Activated effector memory CD4-positive, alpha-beta T cell treated with Interleukin-2 at 50 U/mL for 16 hours (primary cell): ENCODE measurements at places on chromosomes 12 and 14.
A peak's percentile ranks its signal among the peaks of the same experiment; 100 is the strongest.

GRCh38 chr14:83342590-83342989 lies 1808.9 kb upstream of the SEL1L start:
- DNase-seq, result peak; percentile 0

DNA sequence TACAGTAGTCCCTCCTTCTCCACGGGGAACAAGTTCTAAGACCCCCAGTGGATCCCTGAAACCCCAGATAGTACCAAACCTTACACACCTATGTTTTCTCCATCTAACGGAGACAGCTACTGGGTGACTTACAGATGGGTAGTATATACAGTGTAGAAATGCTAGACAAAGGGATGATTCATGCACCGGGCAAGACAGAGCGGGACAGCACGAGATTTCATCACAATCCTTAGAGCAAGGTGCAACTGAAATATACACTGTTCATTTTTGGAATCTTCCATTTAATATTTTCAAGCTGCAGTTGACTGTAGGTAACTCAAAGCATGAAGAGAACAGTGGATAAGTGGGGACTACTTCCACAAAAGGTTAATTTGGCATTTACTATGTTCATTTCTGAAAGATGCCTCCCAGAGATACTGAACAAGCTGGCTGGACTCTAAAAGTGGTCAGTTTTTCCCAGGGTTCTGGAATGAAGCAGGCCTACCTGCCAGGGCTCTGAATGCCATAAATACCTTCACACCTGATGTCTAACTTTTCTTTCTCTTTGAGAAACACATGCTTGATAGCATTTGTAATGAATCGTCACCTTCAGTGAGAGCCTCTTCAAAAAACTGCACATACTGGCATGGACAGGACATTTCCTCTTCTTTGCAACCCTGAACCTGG lies 127.7 kb upstream of the FOXN3 start:
- no peak for DNase-seq

- DNase-seq, result no peak
Observed at GRCh38 chr14:35509846-35510245, 24.1 kb upstream of the INSM2 start.

DNA sequence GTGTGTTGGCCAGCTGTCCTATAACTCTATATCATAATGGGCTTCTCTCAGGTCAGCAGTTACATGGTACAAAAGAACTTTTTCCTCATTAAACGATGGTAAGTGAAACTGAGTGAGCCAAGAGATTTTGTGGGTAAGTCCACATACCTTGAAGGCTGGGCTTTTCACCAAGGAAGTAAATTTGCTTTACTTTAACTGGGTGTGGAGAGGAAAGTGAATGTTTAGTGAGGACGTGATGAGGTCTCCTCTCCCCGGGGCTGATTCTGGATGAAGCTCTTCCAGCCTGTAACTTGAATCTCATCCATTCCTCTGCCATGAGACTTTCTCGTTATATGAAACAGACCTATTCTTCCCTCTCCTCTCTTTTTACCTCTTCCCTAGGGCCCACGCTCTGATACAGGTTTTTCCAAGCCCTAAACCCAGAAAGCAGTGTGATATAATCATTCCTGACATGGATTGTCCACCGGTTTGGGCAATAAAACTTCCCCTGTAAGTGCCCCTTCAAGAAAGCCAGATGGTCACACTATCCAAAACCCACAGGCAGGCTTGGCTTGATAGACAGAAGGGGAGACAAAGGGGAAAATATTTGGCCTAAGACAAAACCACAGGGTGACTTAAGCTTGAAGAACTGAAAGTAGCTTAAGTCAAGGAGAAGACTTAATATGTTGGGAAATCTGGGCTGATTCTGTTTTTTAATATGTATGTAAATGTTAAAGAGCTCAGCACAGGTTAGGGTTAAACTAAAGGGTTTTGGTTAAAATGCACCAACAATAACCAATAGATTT lies 50.3 kb downstream of the CIT start:
- DNase-seq, result no peak

DNA sequence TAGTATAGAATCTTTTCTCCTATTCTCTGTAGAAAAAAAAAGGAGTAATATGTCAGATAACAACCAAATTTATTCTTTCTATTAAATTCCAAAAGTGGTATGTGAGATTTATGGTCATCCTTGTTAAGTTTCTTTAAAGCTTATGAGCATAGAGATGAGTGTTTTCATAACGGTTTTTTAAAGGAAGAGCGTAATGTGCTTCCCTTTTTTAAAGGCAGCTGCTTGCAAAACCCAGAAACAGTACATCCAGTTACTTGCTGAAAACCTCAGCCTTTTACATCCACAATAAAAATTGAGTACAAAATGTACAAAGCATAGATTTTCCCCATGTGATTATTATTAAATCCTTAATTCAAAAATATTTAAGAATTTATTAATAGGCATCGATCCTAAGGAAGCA lies 53.6 kb upstream of the CD163 start:
- DNase-seq, result no peak

- DNase-seq, result no peak
Observed at GRCh38 chr12:114746297-114747011, 62.5 kb upstream of the TBX3 start.

GRCh38 chr14:71209888-71210287 lies 302.6 kb downstream of the PCNX1 start:
- no peak for DNase-seq
